Purkinje cell (primary cell): ENCODE measurements at places on chromosomes 1 and 21. TPM values are rescaled to one million over a fixed set of nuclear protein-coding genes. Genes with fewer than 3 reads are reported as not detected.

TNFRSF4 gene
- not detected in 2 replicates for polyA plus RNA-seq

PTPRC gene
- 0.04 and 1.3 TPM in 2 replicates for polyA plus RNA-seq

AHCYL1 gene
- polyA plus RNA-seq, result 121 and 154 TPM in 2 replicates

TARDBP gene
- polyA plus RNA-seq, result 78.9 and 91.3 TPM in 2 replicates

KRTAP12-2 gene
- polyA plus RNA-seq, result not detected in 2 replicates

C1orf141 gene
- not detected in 2 replicates for polyA plus RNA-seq

NIBAN1 gene
- 1.5 TPM in 1 of 2 replicates, not detected in the other for polyA plus RNA-seq

PROK1 gene
- not detected in 2 replicates for polyA plus RNA-seq

REN gene
- not detected in 2 replicates for polyA plus RNA-seq

CAPN9 gene
- 0.09 TPM in 1 of 2 replicates, not detected in the other for polyA plus RNA-seq

GPR25 gene
- polyA plus RNA-seq, result not detected in 2 replicates

CD55 gene
- polyA plus RNA-seq, result 29.6 and 35.9 TPM in 2 replicates

OLFML3 gene
- 0.50 TPM in 1 of 2 replicates, not detected in the other for polyA plus RNA-seq

AQP10 gene
- polyA plus RNA-seq, result not detected in 2 replicates

OR14C36 gene
- not detected in 2 replicates for polyA plus RNA-seq

PTPN7 gene
- not detected in 2 replicates for polyA plus RNA-seq

GLIS1 gene
- not detected in 2 replicates for polyA plus RNA-seq

UBE4B gene
- polyA plus RNA-seq, result 9.2 and 10.1 TPM in 2 replicates

VPS72 gene
- 9.7 and 12.8 TPM in 2 replicates for polyA plus RNA-seq

RNF207 gene
- 3.3 and 6.0 TPM in 2 replicates for polyA plus RNA-seq
